ENCODE measurements at places on chromosomes 2 and 18.

DNA sequence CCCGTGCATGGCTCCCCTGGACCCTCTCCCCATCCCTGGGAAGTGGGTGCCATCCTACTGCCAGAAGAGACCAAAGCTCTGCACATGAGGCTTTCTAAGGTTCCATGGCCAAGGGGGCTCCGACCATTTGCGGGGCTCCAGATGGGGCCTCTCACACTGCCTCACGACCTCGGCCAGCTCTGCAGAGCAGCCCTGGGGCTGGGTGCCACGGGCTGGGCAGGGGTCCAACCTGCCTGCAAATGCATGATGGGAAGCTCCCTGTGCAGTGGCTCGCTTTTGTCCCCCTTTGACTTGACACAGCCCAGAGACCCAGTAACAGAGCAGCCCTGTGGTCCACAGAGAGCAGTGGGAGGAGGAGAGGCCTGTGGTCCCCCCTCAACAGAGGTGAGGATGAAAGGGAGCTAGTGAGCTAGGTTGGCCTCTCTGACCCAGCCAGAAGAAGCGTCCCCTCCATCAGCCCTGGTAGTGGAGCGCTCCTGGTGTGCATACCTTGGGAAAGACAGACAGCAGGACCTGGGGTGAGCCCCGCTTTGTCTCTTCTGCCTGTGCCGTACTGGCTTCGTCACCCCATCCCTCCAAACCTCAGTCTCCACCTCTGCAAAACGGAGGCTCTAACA, 174.1 kb downstream of the DDX1 start:
- DNase-seq: no peak

GRCh38 chr2:33111002-33111446, 164.3 kb downstream of the LTBP1 start:
- no peak for DNase-seq

DNA sequence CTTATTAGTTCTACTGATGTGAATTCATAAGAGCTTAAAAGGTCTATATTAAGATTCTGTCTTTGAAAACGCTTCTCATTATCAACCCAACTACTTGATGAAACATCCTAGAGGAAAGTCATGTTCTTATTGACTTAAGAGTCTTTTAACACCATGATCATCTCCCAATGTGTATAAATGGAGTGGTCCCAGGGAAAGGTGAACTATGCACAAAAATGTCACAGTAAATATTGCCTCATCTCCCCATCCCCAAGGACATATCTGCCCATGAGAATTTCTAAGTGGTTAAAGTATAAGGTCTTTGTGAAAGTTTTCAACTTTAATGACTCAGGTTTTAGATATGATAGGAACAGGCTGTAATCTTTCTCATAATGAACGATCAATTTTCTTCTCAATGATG, 240.1 kb downstream of the IRS1 start:
- no peak for DNase-seq

DNA sequence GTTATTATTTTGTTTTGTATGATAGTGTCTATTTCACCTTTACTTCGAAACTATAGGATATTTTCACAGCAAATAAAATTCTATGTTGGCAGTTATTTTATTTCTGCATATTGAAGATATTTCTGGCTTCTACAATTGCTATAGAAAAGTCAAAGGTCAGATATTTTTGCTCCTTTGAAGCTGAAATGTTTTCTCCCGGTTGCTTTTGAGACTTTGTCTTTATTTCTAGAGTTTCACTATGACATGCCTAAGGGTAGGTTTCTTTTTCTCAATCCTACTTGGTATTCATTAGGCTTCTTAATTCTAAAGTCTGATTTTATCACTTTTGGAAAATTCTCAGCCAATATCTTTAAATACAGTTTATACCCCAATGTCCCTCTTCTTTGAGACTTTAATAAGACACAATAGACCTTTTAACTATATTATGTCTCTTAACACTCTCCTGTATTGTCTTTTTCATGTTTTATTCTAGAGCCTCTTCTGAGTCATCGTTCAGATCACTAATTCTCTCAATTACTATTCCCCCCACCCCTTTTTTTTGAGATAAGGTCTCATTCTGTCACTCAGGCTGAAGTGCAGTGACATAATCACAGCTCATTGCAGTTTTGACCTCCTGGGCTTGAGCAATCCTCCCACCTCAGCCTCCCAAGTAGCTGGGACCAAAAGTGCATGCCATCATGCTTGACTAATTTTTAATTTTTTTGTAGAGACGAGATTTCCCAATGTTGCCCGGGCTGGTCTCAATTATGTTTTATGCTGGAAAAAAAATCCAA, 50.5 kb downstream of the USP37 start:
- DNase-seq: no peak

DNA sequence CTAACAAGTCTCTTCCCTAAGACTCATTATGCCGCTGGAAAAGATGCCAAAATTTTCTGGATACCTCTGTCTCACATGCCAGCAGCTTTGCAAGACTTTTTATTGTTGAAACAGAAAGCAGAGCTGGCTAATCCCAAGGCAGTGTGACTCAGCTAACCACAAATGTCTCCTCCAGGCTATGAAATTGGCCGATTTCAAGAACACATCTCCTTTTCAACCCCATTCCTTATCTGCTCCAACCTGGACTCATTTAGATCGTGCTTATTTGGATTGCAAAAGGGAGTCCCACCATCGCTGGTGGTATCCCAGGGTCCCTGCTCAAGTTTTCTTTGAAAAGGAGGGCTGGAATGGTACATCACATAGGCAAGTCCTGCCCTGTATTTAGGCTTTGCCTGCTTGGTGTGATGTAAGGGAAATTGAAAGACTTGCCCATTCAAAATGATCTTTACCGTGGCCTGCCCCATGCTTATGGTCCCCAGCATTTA, 26.3 kb downstream of the DHRS9 start:
- no peak for DNase-seq

DNA sequence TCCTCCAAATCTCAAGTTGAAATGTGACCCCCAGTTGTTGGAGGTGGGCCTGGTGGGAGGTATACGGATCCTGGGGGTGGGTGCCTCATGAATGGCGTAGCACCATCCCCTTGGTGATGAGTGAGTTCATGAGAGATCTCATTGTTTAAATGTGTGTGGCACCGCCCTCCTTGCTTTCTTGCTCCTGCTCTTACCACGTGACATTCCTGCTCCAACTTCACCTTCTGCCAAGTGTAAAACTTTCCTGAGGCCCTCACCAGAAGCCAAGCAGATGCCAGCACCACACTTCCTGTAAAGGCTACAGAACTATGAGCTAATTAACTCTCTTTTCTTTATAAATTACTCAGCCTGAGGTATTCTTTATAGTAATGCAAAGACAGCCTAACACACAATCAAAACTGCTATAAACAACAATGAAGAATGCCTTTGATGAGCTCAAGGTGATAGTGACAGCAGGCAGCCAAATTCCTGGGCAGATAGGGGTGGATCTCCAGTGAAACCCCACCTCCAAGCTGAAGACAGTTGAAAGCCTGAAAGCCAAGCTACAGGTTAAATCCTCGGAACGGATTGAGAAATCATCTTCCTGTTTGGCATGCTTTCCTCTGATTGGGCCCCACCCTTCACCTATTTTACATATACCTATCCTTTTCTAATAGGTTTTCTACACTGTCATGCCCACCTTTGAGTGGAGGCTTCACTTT, 26.9 kb downstream of the MCEE start:
- no peak for DNase-seq

DNA sequence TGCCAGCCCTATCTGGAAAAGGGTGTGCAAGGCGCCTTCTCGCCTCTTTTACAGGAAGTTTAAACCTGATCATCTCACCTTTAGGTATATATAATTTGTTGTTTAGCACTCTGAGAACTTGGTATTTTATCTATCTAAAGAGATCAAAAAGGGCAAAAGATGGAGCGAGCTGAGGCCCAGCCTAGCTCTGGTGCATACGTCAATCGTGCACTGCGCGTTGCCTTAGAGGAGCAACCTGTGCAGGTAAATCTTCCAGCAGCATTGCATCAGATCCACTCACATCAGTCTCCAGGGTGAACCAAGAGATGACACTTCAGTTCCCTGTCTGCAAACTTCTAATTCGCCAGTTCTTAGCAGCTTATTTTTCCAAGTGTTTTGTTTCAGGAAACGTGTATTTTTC, 15.4 kb downstream of the BCL11A start:
- DNase-seq: no peak

GRCh38 chr2:152466980-152467676, 132.2 kb downstream of the FMNL2 start:
- no peak for DNase-seq

GRCh38 chr2:241724259-241724974, 10.0 kb upstream of the D2HGDH start:
- no peak for DNase-seq

GRCh38 chr2:226220511-226220910, 579.1 kb downstream of the IRS1 start:
- DNase-seq: no peak

DNA sequence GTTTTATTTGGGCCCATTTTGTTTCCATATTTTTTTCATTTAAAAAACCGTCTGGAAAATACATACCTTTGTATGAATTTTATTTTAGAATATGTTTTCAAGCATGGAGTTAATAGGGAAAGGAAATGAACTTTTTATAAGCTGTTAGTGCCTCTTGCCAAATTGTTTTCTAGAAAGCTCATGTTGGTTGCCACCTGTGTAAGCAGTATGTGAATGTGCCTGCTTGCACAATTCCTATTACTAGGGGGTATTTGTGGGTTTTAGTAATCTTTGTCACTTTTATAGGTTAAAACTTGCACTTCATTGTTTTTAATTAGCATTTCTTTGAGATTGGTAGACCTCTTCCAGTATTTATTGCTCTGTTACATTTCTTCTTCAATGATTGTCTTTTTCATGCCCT, 107.3 kb downstream of the TANC1 start:
- no peak for DNase-seq

DNA sequence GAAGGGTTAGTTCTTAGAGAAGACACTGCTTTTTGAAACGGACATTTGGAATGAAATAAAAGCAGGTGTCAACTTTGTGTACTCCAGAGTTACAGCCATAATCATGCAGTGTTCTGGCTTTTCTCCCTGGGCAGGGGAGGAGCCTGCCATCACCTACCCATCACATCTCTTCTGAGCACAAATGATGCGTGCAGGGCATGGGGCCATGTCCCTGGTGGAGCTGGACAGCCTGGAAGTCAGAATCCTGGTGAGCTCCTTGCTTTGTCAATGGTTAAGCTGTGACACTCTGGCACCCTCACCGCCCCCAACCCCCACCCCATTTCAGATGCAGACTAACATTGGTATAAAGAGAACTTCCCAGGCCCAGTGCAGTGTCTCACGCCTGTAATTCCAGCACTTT, 53.1 kb downstream of the PDCL3 start:
- no peak for DNase-seq

GRCh38 chr2:239339726-239340601, 60.9 kb downstream of the HDAC4 start:
- DNase-seq: no peak

GRCh38 chr18:14944838-14945237, 196.9 kb downstream of the ANKRD30B start:
- no peak for DNase-seq

DNA sequence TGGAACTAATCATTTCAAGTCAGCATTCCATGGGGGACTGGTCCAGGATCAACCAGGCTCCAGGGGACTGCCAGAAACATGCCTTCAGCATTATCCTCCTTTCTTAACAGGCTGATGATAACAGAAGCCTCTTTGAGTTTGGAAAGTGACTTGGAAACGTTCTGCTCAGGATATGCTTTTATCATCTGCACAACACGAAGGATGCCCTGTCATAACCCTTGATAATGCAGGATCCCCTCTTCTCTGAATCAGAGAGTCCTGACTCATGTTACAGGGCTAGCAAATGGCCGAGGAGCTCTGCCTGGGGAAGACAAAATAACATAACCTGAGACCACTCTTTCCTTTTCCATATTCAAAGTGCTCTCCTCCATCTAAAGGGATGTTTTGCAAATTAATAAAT, 6.7 kb downstream of the SCYGR3 start:
- no peak for DNase-seq

- no peak for DNase-seq
Measured at GRCh38 chr18:1575084-1575483, 670.4 kb downstream of the ADCYAP1 start.

DNA sequence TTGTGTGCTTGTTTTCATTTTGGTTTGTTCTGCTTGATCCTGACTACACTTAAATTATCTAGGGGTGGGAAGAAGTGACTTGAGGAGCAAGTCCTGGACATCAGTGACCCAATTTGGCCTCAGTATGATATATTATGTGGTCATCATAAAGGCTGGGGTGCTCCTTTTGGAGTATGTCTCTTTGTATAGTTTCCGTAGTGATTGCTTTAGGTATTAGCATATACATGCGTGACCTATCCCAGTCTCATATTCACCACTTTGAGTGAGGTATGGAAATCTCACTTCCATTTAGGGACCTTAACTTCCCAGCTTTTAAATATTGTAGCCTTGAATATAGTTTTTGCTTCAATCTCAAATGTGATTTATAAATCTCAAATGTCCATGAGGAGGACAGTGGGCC, 241.0 kb downstream of the PTGR3 start:
- no peak for DNase-seq

- DNase-seq: no peak
Measured at GRCh38 chr2:26772064-26773001, 8.2 kb downstream of the SLC35F6 start.

DNA sequence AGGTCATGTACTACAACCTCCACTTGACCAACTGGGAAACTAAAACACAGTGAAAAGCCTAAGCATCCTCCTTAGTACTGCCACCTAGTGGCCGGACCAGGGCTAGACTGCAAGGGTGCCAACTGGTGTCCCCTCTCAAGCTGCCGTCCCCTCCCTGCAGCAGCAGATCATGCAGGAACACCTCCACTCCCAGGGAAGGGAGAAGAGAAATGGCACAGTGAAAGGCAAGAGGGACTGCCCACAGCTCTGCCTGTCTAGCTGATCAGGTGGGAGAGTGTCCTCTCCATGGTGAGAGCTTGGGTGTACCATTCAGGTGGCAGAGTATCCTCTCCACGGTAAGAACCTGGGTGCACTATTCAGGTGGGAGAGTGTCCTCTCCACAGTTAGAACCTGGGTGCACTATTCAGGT, 78.1 kb downstream of the AAK1 start:
- DNase-seq: peak; percentile 36

- DNase-seq: no peak
Measured at GRCh38 chr18:58996131-58996641, 131.5 kb downstream of the ZNF532 start.

DNA sequence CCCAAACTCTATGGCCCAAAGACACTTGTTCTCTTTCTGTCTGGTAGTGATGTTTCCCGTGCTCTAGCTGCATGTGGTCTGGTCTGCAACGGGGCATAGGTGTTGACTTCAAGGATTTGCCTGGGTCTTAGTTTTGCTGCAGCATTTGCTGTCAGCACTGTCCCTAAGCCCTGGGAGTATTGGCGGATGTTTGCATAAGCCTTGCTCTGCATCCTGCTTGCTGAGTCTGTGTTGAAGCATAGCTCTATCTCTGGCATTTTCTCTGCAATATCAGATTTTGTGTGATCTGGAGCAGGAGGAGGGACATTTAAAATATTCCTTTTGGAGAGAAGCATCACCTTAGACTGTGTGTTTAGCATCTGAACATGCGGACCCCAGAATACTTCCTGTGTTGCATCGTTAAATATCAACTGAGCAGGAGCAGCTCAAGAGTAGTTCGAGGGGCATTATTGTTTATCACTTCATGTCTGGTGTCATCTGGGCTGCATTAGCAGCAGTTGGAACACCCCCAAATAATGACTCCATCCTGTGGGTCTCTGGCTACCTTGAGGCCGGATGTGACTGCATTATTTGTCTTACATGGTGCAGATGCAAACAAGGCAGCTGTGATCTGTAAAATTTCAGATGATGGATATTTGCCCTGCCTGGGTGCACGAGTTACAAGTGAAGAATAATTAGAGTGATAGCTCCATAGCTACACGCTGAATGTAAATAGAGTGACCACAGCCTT, 231.7 kb downstream of the TRIB2 start:
- DNase-seq: no peak

GRCh38 chr2:239290618-239291474, 110.0 kb downstream of the HDAC4 start:
- no peak for DNase-seq

- no peak for DNase-seq
Measured at GRCh38 chr2:135969655-135970387, 15.6 kb downstream of the DARS1 start.
